ENCODE measurements at places on chromosomes 7 and 10. TPM values are rescaled to one million over a fixed set of nuclear protein-coding genes. Genes with fewer than 3 reads are reported as not detected.

DNA sequence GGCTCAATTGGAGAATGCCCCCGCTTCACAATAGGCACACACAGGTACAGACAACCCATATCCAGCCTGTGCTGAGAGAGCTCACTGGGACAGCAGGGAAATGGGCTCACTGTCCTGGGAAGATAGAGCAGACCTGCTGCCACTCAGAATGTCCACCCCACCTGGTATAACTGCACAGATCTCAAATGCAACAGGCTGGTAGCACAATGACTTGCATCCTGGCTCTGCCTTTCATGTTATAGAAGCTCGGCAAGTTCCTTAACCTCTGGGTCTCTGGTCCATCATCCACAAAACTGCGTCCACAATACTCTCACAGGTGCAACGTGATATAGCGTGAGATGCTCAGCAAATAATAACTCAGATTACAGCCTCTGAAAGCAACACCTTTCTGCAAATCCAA is 295.4 kb downstream of the GRID1 start:
- DNase-seq = no peak

DNA sequence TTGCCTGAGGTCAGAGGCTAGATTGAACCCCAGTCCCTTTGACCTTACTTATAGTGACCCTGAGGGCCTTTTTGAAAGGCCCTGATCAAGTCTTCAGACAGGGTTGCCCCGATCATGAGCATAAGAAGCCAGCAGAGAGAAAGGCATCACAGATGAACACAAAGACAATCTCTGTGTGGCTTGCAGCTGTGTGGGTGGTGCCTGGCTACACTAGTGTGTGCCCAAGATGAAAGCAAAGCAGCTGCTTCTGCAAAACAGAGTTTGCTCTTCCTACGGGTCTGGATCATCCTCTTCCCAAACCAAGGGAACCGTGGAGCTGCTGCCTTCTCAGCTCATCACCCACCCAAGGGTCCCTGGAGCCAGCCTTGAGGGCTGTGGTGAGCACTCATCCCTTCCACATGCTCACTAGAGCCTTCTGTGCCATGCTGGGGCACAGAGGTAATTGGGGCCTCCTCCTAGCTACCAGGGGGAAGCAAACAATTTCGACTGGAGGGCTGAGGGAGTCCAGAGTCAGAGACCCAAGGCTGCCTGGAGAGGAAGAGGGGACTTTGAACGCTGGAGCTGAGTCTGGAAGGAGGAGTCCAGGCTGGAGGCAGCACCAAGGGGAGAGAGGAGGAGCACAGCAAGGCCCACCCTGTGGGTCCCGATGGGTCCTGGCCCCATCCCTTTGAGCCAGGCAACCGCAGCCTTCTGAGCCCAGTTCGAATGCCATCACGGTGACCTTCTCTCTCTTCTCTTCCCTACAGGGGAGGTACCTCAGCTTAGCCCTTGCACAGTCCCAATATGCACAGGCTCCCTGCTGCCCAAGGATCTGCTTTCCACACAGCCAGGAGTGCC is 42.3 kb downstream of the ANTXRL start:
- no peak for DNase-seq

DNA sequence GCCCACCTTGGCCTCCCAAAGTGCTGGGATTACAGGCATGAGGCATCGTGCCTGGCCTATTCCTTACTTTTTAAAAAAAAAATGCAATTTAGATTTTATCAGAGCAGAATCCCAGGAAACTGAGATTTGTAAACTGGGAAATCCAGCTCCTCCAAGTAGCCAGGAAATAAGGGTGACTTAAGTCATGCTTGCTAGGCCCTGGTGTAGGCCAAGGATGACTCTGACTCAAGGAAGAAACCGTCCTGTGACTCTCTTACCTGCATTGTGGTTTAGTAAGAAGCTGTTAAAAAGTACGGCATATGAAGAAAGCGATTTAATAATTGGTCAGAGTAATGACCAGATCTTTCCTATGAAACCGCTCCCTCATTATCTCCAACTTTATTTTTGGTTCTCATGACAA is 10.2 kb downstream of the PFKP start:
- no peak for DNase-seq

GRCh38 chr7:20279979-20280378 is 50.7 kb upstream of the ITGB8 start:
- no peak for DNase-seq

DNA sequence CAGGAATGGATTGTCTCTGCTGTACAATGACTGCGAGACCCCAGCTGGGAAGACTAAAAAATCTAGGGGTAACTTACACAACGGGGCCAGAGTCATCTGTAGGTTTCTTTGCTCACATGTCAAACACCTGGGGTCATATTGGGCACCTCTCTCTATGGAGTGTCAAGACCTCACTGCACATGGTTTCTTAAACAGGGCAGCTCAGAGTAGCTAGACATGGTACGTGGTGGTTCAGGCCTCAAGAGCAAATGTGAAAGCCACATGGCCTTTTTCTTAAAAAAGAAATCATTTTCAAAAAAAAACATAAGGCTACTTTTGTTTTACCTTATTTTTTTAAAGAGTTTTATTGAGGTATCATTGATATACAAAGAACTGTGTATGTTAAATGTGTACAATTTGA is 162.2 kb upstream of the ITGB1 start:
- no peak for DNase-seq

Gene HKDC1
- total RNA-seq = 7.6 TPM

Gene FRG2B
- not detected for total RNA-seq

Gene GIMAP6
- not detected for total RNA-seq

Gene FAM13C
- 0.10 TPM for total RNA-seq

GRCh38 chr10:110221721-110222261 is 14.4 kb downstream of the MXI1 start:
- no peak for DNase-seq

- no peak for DNase-seq
Measured at GRCh38 chr10:109427411-109427810, 495.9 kb downstream of the XPNPEP1 start.

Gene BLNK
- not detected for total RNA-seq

DNA sequence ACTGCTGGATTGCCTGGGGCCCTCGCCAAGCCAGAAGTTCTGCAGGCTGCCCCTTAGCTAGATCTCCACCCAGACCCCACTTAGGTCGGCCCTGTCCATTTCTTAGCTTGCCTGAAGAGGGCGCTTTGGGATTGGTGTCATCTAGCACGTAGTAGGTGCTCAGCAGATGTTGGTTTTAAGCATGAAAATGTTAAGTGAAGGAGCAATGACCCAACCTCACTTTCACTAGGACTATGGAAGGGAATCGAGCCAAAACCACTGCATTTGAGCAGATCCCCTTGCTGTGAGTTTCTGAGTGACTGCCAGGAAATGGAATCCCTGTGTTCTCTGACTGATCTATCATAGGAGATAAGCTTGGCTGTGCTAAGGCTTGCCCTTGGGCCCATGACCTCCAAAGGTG is 131.7 kb upstream of the EEPD1 start:
- no peak for DNase-seq

GRCh38 chr7:45579391-45579801 is 5.2 kb downstream of the ADCY1 start:
- no peak for DNase-seq

DNA sequence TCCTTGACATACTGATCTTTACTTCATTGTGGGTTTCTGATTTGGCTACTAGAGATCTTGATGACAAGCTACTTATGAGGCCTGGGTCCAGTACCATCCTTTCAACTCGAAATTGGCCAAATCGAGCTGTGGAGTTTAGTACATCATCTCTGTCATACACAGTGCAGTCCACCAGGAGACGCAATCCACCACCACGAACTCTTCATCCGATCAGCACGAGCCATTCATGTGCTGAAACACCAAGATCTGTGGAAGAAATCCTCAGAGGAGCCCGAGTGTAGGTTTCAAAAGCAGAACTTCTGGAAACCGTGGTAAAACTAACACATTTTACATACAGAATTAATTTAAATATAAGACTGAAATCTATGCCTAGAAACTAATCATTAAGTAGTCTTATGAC is 14.2 kb downstream of the DNAJC9 start:
- DNase-seq = no peak

- no peak for DNase-seq
Measured at GRCh38 chr10:8156918-8157317, 102.4 kb downstream of the GATA3 start.

- no peak for DNase-seq
Measured at GRCh38 chr7:55458351-55458750, 93.2 kb downstream of the LANCL2 start.

- no peak for DNase-seq
Measured at GRCh38 chr10:8417631-8418030, 363.1 kb downstream of the GATA3 start.

GRCh38 chr10:17747883-17748550 is 4.0 kb upstream of the TMEM236 start:
- DNase-seq = no peak

- DNase-seq = peak; percentile 60
Measured at GRCh38 chr10:75408911-75409885, 7.6 kb upstream of the ZNF503 start.

DNA sequence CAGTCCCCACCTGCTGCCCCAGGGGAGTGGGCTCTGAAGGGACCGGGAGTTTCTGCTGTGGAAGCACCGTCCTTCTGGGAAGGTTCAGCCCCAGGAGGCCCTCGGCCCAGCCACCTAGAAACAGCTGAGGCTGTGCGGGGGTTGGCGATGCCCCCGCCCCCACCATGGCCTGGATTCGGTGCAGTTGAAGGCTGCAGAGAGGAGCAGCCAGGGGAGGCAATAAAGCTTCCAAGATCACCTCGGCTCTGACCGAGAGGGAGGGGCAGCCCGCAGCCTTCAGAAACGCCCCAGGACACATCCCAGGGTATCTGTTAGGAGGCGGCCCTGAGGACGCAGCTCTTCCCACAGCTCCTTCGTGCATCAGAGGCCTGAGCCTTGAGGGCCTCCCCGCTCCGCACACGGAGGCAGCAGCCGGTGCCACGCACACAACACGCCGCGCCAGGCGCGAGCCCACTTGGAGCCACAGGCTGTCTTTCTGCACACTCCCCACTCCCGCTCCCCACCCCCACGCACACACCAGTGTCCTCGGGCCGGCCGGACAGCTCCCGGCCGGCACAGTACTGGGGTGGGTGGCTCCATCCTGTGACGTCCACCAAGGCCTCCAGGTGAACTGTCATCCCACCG is 1.6 kb downstream of the KNDC1 start:
- no peak for DNase-seq

Gene KCNIP2
- total RNA-seq = 2.0 TPM

Gene OR2A12
- not detected for total RNA-seq

DNA sequence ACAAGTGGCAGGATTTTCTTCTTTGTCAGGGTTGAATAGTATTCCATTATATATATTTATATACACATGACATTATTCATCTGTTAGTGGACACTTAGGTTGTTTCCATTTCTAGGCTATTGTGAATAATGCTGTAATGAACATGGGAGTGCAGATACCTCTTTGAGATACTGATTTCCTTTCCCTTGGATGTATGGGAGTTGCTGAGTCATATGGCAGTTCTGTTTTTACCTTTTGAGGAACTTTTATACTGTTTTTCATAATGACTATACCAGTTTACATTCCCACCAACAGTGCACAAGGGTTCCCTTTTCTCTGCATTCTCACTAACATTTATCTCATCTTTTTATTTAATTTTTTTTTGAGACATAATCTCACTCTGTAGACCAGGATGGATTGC is 1.8 kb upstream of the CLCN1 start:
- no peak for DNase-seq

DNA sequence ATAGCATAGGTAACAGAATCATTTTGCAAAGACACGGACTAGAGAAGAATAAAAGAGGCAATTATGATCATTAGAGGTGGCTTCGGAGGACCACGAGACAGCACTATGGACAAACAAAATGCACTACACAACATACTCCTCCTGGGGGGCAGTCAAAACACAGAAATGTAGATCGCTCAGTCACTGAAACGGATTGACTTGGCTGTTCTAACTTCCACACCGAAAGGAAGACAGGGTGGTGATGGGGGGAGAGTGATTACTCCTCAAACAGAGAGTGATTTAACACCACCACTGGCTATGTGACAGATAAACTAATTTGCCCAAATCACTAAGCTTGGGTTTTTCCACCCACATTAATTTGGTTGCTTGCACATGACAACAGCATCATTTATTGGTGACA is 14.1 kb upstream of the PPA1 start:
- no peak for DNase-seq

- DNase-seq = no peak
Measured at GRCh38 chr7:106655703-106656498, 5.1 kb downstream of the CCDC71L start.

- DNase-seq = no peak
Measured at GRCh38 chr10:18185621-18186020, 45.4 kb downstream of the CACNB2 start.

- DNase-seq = no peak
Measured at GRCh38 chr7:100602889-100603725, 944 bp downstream of the PCOLCE start.

DNA sequence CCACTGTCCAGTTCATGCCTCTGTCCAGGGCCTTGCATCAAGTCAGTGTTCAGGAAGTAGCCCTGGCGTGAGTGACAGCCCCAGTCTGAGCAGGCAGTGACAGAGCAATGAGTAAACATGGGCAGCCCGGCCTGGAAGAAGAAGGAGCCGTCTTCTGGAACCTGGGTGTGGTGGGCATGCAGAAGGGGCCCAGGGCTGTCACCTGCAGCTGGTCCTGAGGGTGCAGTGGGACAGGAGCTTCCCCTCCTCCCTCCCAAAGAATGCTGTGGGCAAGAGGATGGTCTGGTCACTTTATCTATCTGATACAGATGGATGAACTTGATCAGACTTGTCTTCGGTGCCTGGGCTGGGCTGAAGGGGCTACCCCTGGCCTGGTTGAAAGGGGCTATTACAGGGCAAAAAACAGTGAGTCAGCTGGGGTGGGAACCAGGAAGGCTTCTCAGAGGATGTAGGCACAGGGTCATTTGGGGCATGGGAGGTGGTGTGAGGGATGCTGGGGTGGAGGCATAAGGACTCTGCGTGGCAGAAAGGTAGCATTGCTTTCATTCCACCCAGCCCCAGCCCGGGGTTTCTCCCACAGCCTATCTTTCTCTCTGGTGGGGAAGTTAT is 42.7 kb upstream of the PPIF start:
- no peak for DNase-seq

DNA sequence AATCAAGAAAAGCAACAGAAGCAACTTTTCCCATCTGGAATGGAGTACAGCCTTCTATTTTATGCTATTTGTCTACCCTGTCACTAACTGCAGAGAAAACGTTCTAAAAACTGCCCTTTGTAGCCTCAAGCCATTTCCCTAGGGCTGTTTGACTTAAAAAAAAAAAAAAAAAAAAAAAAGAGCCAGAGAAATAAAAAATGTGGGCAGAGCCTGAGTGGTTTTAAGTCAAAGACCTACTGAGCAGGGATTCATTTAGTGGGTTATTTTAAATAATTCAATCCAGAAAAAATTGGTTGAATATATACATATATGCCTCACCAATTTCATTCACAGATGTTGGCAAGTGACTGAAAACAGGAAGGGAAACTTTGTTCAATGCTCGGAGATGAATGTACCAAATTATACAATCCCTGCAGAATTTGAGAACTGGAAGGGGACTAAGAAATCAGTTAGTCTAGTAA is 75.2 kb downstream of the PPP1R3C start:
- no peak for DNase-seq

GRCh38 chr7:105779856-105780780 is 96.3 kb downstream of the ATXN7L1 start:
- DNase-seq = no peak
